ENCODE measurements at places on chromosomes 2 and 18. TPM values are rescaled to one million over a fixed set of nuclear protein-coding genes. Genes with fewer than 3 reads are reported as not detected.

PLEKHA3 gene
- total RNA-seq, result 7.7 TPM

HOXD8 gene
- total RNA-seq, result 69.9 TPM

NTSR2 gene
- not detected for total RNA-seq

RTP5 gene
- not detected for total RNA-seq

INHBB gene
- 0.82 TPM for total RNA-seq

AKAIN1 gene
- not detected for total RNA-seq

PASK gene
- total RNA-seq, result 12.3 TPM

ECEL1 gene
- total RNA-seq, result 8.1 TPM

CCDC178 gene
- total RNA-seq, result 2.9 TPM

ARHGAP15 gene
- 25.2 TPM for total RNA-seq

SCN2A gene
- 2.7 TPM for total RNA-seq

CDK5R2 gene
- 0.12 TPM for total RNA-seq

DNAH6 gene
- 2.0 TPM for total RNA-seq

TXNDC2 gene
- not detected for total RNA-seq

MPHOSPH10 gene
- 12.4 TPM for total RNA-seq

CAD gene
- 52.7 TPM for total RNA-seq

SPATA3 gene
- total RNA-seq, result not detected

AP1S3 gene
- 21.9 TPM for total RNA-seq

TMEM17 gene
- total RNA-seq, result 4.3 TPM

SNTG2 gene
- total RNA-seq, result 1.6 TPM

MEP1B gene
- not detected for total RNA-seq

Data from metanephros (tissue), 2 donors.